ENCODE measurements at places on chromosomes 2 and 18.

GRCh38 chr2:148794558-148794957 is 80.5 kb upstream of the KIF5C start:
- no peak for DNase-seq

DNA sequence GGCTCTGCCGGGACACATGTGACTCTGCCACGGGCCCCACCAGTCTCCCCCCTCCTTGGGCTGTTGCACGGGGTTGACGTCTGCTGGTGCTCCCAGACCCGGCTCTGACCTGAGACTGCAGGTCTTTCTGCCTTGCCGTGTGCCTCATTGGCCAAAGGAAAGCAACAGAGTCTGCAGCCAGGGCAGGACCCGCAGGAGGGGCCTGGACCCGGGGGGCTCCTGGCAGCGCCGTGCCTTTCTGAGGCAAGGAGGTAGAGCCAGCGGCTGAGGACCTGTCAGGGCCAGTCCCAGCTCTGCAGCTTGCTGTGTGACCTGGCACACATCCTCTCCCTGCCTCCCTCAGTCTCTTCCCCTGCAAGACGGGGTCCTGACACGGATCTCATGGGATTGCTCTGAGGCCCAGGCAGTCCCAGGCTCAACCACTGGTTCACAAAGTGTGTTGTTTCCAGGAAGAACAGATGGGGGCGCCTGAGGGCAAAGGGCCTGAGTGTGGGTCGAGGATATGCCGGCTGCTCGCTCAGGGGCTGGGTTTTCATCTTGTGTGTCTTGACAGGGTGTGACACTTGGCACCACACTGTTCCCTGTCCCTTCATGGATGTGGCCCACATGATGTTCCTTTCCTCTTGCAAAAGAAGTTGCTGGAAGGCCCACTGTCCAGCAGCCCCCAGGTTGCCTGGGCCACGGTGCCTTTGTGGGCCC is 9.0 kb downstream of the CAPN10 start:
- no peak for DNase-seq

DNA sequence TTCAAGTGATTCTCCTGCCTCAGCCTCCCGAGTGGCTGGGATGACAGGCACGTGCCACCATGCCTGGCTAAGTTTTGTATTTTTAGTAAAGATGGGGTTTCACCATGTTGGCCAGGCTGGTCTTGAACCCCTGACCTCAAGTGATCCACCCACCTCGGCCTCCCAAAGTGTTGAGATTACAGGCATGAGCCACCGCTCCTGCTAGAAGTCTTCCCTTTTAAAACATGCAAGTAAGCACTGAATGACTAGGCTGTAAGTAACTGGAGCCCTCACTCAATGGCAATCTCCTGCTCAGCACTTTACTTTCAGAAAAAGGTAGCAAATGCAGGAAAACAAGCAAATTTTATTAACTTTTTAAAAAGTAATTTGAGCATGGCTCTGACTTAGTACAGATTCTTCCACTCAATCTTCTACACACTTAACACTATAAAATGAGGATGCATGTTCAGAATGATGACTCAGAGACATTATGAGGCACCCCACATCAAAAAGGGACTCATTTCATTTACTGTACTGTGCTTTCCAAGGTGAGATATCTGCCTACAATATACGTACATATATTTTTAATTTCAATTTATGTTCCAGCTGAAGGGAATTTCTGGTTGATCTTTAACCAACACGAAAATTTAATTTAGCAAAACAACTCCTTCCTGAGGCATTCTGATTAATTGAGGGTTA is 6.6 kb upstream of the NCK2 start:
- no peak for DNase-seq

GRCh38 chr2:213265679-213266078 is 18.6 kb upstream of the SPAG16 start:
- no peak for DNase-seq

DNA sequence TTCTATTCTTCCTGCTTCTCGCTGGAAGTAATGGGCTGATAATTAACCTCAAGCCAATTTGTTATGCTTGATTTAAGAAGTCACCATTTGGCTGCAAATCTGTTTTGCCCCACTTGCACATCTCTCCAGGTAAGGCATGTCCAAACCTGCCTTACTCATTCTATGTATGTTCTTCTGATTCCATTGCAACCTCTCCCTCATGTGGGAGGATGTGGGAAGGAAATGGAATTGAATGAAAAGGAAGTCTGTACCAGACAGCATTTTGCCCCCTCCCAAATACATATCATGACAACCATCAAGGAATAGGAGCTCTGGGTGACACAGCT is 131.7 kb downstream of the NRP2 start:
- DNase-seq = no peak

DNA sequence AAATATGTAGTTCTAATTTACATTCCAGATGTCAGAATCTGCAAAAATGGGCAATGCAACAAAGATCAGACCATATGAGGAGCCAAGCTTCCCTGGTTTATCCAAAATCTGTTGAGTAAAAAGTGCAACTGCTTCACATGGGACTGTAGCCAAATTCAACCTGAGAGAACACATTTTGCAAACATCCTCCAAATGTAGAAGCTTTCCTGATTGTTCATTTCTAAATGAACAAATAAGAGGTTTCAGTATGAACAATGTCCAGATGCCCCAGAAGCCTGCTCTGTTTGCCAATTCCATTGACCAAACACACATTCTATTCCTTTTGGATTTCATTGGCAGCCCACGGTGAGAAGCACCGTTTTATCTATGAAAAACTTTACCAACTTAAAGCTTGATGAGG is 117.9 kb upstream of the OSR1 start:
- DNase-seq = no peak

DNA sequence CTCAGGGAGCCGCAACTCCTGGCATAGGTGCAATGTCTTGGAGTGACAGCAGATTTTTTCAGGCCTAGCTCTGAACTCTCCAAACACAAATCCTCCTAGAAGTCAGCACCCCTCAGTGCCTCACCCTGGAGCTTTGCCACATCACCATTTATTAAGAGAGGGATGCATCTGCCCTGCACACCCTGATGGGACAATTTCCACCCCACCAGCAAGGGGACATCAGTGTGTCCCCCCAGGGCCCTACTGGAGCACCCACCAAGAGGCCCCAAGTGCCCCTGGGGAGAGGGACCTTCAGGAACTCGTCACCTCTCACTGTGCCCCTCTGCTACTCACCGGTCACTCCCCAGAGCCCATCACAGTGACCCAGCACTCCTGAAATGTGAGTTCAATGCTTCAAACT is 144.7 kb downstream of the NDUFA10 start:
- peak; percentile 54 for DNase-seq

- DNase-seq = no peak
Observed at GRCh38 chr2:99970292-99970868, 172.0 kb downstream of the AFF3 start.

DNA sequence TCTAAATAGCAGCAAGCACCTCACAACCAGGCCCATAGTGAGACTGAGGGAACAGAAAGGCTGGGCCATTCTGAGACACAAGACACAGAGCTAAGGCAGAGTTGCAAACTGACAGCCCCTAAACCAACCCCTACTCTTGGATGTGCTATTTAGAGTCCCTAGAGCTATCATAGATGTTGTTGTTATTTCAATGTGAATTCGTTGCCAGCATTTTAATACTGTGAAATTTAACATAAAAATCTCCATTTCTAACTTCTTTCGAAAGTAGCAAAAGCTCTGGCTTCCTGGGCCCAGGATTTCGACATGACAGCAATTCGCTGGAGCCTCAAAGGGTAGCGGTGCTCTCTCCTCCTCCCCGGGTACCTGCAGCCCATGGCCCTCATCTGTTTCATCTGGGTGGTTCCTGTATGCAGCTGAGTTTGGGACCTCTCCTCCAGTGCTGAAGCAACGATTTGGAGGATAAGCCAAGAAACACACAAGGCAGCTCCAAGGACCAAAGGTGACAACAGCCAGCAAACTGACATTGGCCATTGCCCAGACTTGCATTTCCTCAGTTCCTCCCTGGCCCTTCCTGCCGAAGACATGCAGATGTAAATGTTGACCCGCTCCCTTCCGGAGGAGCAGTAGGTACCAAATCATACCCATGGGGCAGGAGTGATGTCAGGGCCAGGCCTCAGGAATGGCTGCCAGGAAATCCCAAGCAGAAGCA is 254.4 kb upstream of the NCKAP5 start:
- no peak for DNase-seq

All from tibial artery (tissue), 4 donors.